ENCODE measurements at places on chromosomes 12 and 14. TPM values are rescaled to one million over a fixed set of nuclear protein-coding genes. Genes with fewer than 3 reads are reported as not detected.

- no peak for DNase-seq
Observed at GRCh38 chr12:12272869-12273268, 6.0 kb upstream of the LRP6 start.

DNA sequence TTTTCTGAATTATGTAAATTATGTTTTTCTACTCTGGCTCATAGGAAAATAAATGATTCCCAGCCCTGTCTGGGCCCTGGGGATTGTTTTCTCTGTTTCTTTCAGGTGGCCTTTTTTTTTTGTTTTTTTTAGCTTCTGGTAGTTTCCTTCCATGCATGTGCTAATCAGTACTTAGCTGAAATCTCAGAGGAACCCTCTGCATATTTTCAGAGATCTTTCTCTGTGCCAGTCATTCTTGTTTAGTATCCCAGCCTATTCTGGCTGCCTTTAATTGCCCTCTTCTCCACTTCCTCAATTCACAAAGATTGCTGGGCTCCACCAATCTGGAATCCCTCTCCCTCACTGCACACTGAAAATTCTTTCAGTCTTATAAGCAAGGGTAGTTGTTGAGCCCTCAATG is 46.9 kb downstream of the CNOT2 start:
- no peak for DNase-seq

GRCh38 chr14:92263681-92264080 is 59.3 kb upstream of the SLC24A4 start:
- no peak for DNase-seq

DNA sequence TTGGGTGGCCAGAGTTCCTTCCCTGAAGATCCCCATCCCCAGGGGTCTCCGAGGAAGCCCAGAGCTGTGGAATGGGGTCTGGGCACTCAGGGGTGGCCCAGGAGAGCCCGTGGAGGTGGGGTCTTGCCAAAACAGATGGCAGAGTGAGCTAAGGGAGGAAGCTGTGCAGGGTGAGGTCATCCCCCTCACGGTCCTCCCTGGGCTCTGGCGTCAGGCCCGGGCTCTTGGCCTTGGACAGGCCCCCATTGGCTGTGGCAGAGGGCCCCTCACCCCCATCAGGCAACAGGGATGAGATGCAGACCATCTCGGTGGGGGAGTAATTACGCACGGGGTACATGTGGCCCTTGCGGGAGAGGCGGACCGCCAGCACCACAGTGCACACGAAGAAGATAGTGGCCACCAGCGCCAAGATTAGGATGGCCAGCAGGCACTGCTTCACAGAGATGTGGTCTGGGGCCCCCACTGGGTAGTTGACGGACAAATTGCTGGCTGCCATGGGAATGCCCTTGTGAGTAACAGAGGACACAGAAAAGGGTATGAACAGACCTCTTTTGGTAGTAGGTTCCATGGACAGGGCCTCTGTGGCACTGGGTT is 10.7 kb downstream of the SELPLG start:
- no peak for DNase-seq

DNA sequence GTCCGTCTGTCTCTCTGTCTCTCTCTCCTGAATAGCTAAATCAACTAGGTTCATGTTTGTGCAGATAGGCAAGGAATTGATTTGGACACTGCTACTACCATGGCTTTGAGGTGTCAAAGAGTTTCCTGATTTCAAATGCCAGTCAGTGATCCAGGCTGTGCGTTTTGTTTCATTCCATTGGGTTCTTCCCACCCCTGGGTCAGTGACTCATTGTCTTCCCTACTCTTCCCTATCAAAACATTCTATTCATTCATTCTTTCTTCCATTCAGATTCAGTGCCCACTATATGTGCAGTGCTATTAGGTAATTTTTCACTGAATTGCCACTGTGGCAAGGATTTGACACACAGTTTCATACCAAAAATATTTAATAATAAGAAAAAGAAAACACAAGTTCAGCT is 50.4 kb downstream of the RPH3A start:
- DNase-seq, result no peak

DAO gene
- total RNA-seq, result not detected

PPM1H gene
- total RNA-seq, result 6.5 TPM

CD163L1 gene
- 7.3 TPM for total RNA-seq
